ENCODE measurements at places on chromosomes 6 and 20.

DNA sequence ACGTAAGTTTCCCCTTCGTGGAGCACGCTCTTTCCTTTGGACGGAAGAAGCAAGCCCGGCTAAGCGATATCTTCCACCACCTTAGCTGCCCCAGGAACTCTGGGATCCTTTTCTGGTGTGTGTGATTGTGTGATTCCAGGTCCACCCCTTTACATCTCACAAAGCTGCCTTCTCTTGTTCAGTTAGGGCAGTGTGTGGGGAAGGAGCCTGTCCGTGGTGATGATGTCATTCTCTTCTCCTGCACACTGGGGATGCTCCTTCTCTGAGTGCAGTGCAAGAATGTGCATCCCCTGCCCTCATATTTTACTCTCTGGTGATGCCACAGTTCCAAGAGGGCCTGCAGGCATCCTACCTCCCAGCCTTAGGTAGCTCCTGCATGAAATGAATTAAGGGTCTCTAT lies 30.3 kb downstream of the BNIP5 start:
- no peak for DNase-seq

GRCh38 chr6:47665112-47665511 lies 33.3 kb upstream of the ADGRF4 start:
- no peak for DNase-seq

DNA sequence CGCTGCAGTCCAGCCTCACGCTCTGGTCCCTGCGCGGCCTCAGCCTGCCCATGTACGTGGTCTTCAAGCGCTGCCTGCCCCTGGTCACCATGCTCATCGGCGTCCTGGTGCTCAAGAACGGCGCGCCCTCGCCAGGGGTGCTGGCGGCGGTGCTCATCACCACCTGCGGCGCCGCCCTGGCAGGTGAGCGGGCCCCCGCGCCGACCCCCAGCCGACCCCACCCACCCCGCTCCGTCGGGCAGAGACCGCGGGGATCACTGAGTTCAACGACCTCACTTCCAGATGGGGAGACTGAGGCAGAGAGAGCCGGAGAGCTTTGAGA lies 545 bp downstream of the SLC35D3 start:
- no peak for DNase-seq

- peak; percentile 33 for DNase-seq
Observed at GRCh38 chr6:151413372-151414145, 22.2 kb upstream of the ZBTB2 start.

DNA sequence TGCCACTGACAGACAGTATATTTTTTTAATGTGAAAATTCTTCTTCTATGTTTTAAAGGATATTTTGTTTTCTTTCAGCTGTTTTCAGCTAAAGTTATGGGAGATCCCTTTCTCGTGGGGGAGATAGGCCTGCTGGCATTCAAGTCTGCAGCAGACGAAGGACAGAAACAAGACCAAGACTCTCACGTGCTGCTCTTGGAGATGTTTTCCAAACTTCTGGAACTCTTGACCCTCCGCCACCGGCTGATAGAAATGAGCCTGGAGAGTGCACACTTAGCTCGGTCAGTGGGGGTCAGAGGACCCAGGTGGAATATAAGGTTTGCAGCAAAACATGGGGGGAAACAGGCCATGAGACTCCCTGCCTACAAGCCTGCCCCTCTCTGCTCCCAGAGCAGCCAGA lies 120.5 kb downstream of the CD164 start:
- DNase-seq = no peak

GRCh38 chr6:119043783-119044182 lies 34.7 kb downstream of the FAM184A start:
- no peak for DNase-seq

DNA sequence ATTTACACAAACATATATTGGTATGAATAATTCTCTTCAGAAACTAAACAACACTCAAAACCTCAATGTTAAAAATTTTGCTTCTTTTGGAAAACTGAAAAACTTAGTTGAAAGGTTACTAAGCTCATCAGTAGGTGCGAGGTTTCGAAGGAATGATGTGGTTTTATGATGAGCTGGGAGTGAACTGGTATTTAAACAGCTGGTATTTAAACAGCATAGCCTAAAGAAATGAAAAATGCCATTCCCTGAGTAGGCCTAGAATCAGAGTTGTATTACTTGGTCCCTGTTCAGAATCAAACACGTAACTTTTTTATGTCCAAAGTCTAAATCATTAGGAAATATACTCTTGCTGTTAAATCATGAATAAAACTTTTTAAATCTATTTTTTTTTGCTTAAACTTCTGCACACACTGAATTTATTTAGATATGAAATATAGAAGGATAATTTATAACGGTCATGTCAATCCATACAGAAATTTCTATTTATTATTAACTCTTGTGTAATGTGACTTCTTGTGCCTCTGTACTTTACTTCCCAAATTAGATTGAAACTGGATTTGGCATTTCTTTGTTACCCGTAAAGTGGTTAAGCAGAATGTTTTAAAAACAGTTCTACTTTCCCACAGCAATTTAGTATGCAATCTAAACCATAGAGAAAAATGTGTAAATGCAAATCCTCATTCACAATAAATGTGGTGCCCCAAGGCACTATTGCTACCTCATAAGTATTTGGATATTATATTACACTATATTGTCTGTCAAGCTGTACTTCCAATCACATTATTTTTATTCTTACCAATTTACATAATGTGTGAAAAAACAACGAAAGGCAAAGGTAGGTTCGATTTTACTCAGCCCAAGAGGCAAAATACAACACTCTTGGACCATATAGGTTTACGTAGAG lies 124.1 kb downstream of the HS3ST5 start:
- no peak for DNase-seq

- no peak for DNase-seq
Observed at GRCh38 chr6:166752097-166752496, 125.0 kb upstream of the RPS6KA2 start.

DNA sequence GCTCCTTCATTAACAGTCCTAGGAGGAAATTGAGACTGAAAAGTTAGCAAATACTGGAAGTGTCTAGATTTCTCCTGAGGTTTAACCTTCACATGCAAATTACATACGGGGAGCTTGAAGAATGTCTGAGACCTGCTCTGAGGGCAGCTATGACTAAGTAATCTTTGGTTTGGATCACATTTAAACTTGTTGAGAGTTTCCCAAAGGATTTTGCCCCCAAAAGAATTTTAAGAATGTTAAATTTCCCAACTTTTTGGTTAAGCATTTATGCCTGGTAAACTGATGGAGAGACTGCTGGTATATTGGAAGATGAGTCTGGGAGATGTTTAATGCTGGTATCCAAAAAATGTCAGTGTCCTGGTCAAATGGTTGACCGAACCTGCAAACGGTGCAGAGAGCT lies 97.0 kb downstream of the RREB1 start:
- no peak for DNase-seq

GRCh38 chr6:168989421-168989820 lies 264.2 kb downstream of the THBS2 start:
- DNase-seq = no peak

DNA sequence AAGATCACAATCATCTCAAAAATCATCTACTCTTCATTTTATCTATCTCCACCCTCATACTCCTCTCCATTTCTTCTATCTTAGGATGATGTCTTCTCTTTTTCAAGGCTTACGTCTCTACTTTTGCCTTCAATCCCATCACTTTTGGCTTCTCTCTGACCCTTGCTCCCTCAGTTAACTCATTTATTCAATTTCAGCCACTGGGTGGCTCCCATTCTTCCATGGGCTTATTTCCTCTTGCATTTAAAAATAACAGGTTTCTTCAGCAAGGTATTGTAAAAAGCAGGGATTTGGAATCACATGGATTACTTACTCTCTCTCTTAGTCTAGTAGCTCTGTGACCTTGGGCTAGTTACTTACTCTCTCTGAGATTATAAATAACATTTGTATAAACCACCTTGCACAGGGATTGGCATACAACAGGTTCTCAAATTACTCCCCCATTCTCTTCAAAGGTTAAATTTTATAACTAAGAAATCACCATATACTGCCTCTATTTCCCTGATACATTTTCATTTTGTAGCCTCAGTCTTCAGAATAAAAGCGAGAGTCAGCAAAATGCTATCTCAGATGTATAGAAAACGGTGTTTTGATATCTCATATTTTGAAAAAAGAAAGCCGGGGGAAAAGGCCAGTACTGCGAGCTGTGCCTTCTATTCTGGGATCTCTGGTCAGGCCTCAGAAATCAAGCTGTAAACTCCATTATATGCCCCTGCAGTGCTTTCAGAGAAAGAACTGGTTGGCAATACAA lies 5.5 kb downstream of the ZSCAN12 start:
- no peak for DNase-seq

DNA sequence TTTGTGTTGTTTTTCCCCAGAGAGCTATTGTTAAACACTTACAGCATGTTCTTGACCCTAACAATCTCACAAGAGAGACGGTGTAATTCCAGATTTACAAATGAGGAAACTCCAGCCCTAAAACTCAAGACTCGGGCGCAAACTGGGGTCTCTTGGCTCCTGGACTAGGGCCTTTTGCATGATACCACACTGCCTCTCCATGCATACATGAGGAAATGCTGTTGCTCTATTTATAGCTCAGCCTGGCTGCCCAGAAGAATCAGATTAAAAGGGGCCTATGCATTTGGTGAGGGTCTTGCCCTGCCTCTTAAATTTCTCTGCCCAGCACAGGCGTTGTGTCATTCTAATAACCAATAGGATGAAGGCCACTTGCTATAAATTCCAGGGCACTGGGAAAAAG lies 30.5 kb upstream of the SNRPB2 start:
- no peak for DNase-seq

GRCh38 chr20:59676126-59676850 lies 71.9 kb downstream of the PHACTR3 start:
- no peak for DNase-seq

- no peak for DNase-seq
Observed at GRCh38 chr6:137036566-137037300, 8.0 kb downstream of the IL20RA start.

- DNase-seq = no peak
Observed at GRCh38 chr20:9831032-9831431, 7.8 kb downstream of the PAK5 start.
